Hindlimb muscle (tissue), 1 donor: ENCODE measurements at places on chromosomes 6 and 20.
A peak's percentile ranks its signal among the peaks of the same experiment; 100 is the strongest.

DNA sequence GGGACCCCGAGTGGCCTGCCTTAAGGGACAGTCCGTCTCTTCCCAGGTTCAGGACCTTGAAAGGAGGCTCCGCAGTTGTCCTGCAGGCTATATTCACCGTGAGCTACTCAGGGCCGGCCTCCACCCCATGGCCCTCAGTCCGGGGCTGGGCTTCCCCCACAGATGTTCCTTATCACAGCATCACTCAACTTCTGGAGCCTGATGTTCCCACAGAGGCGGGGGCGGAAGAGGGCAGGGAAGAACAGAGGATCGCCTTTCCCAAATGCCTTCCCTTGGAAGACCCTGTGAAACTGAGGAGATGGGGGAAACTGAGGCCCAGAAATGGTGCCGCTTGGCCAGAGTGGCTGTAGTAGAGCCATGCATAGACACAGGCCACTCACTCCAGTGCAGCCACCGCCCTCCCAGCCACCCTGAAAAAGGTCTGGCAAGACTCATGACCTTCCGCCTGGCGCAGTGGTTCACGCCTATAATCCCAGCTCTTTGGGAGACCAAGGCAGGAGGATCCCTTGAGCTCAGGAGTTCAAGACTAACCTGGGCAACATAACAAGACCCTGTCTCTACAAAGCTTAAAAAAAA is 4.3 kb upstream of the COX4I2 start:
- no peak for DNase-seq

- no peak for DNase-seq
Measured at GRCh38 chr20:23910210-23910609, 30.7 kb upstream of the CST5 start.

DNA sequence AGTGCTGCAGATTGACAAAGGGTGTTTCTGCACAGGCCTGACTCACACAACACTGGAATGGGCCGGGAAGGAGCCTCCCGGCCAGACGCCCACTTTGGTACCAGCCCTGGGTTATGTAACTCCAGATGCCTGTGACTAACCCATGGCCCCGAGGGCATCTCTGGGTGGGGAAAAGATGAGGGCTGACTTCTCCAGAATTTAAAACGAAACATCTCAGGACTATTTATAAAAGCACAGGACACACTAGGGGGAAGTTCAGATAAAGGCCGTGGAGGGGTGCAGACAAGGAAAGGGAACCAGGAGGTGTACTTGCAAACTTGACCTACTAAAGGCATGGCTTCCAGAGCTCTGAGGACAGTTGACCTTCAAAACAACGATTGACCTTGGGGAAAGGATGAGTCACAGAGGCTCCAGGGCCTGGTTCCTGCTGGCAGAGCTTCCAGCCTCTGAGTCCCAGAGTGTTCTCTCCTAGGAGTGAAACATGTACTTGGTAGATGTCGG is 196.9 kb downstream of the NFATC2 start:
- DNase-seq = no peak

DNA sequence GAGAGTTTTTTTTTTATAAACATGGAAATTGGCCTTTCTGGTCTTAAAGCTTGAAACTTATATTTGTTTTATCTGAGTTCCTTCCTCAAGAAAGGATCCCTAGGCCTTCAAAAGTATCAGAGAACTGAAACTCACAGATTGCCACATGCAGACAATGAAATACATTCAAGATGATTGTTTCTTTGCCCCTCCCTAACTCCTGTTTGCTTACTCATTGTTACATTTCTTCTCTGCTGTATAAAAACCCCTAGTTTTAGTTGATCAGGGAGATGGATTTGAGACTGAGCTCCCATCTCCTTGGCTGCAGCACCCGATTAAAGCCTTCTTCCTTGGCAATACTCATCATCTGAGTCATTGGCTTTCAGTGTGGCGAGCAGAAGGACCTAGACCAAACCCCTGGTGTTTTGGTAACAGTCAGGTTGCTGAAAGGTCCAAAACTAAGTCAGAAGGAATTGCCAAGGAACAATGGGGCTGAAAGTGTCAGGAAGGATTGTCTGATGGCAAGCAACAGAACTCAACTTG is 132.3 kb upstream of the SULF2 start:
- DNase-seq = no peak

- DNase-seq = no peak
Measured at GRCh38 chr20:62566266-62566665, 76.0 kb upstream of the SLCO4A1 start.

DNA sequence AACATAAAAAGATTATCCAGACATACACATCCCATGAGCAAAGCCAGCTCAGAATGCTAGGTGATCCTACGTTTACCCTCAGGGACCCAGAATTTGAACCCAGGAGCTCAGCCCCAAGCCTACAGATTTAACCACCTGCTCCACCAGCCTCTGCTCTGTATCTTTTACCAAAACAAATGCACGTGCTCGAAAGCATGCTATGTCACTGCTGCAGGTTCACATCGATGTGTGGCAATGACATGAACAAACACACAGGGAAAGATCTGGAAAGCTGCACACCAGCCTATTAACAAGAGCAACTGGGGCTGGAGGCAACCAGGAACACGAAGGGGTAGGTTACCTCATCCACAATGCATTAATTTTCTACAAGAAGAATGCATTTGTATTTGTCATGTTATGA is 32.1 kb downstream of the PREX1 start:
- no peak for DNase-seq

- no peak for DNase-seq
Measured at GRCh38 chr20:32984196-32984595, 20.0 kb downstream of the SUN5 start.

DNA sequence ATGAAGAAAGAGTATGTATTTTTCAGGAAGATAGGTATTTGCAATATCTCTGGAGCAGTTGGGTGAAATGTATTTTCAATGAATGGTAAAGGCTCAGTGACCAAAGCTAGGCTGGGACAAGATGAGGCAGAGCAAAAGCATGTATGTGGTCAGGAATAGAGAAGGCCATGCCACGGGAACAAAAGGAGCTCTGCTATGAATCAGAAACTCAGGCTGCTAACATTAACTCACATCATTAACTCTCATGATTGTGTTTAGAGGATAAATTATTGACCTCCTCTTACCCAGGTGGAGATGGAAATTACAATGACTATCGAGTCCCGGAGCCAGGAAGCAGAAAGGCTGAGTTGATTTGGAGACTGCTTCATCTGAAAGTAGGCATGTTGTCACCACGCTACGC is 220.2 kb downstream of the FUT9 start:
- DNase-seq = no peak

GRCh38 chr6:161198783-161199460 is 74.9 kb downstream of the AGPAT4 start:
- no peak for DNase-seq

GRCh38 chr6:33824461-33825154 is 20.8 kb upstream of the MLN start:
- peak; percentile 24 for DNase-seq

- DNase-seq = no peak
Measured at GRCh38 chr6:81977486-81977885, 225.0 kb upstream of the TENT5A start.

GRCh38 chr6:87699576-87699975 is 2.5 kb downstream of the AKIRIN2 start:
- DNase-seq = no peak

DNA sequence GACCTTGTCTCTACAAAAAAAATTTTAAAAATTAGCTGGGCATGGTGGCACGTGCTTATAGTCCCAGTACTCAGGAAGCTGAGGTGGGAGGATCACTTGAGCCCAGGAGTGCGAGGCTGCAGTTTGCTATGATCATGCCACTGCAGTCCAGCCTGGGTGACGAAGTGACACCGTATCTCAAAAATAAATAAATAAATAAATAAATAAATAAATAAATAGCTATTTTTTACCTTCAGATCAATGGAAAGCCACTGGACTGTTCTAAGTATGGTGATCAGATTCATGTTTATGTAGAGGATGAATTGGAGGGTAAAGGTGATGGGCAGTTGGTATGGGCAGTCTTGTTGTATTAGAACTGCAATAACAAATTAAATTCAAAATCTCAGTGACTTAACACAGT is 24.0 kb downstream of the DSTN start:
- no peak for DNase-seq

GRCh38 chr20:2798814-2799213 is 1.6 kb downstream of the CPXM1 start:
- DNase-seq = no peak

DNA sequence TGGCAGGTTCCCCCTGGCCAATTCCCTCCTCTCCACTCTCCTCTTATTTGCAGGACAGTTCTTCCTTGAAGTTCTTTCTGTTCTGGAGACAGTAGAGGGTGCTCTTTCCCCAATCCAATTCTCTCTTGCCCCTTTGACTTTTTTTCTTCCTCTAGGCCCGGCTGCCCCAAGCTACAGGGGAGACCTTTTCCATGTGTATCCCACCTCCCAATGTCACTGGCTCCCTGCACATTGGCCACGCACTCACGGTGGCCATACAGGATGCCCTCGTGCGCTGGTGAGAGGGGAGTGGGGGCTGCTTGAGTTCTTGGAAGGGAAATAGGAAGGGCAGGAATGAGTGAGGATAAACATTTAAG is 1.5 kb downstream of the VARS2 start:
- DNase-seq = peak; percentile 61

DNA sequence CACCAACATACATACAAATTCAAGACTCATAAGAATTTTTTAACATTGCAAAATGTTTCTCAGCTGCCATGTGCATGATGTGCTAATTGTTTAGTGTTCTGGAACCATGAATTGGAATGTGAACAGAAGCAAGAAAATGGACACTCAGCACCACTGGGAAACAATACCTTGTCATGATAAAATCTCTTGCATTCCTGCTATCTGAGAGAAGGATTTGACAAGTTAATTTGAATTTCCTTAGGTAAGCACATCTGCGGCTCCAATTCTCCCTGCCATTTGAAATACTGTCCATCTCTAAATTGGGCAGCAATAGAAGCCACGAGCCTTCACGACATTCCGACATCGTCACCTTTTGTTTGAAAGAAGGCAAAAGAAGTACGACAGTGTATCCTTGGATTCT is 1104.6 kb upstream of the MAP3K7 start:
- no peak for DNase-seq

DNA sequence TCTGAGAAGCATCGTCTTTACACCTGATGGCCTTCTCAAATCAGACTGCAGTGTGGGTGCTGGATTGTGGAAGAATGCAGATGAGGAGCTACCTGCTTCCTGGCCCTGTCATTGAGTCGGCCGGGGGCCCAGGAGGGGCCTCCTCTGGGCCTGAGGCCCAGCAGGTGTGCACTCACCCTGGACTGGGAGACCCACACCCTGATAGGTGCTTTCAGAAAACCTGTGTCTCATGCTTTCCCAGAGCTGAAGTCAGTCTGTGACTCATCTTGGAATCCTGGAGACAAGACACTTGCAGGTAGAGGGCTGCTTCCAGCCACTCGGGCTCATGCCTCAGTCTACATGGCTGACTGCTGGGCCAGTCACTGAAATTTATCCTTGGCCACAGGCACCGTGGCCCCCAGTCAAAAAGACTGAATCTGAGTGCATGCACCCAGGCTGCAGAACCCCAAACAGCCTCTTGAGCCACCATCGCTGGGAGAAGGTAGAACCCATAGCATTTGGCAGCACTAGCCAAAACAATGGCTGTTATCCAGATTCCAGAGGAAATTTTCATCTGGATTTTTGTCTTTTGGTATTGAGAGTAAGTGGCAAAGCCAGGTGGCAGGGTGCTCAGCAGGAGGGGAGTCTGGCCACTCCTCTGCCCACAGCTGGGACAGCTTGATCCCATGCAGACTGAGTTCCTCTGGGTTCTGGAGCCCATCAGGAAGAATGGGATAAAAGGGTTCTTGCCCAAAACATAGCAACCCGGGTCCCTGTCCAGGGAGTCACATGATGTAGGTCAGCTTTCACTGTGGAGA is 182.0 kb upstream of the CST7 start:
- no peak for DNase-seq

- no peak for DNase-seq
Measured at GRCh38 chr6:5303682-5304081, 42.4 kb downstream of the FARS2 start.

DNA sequence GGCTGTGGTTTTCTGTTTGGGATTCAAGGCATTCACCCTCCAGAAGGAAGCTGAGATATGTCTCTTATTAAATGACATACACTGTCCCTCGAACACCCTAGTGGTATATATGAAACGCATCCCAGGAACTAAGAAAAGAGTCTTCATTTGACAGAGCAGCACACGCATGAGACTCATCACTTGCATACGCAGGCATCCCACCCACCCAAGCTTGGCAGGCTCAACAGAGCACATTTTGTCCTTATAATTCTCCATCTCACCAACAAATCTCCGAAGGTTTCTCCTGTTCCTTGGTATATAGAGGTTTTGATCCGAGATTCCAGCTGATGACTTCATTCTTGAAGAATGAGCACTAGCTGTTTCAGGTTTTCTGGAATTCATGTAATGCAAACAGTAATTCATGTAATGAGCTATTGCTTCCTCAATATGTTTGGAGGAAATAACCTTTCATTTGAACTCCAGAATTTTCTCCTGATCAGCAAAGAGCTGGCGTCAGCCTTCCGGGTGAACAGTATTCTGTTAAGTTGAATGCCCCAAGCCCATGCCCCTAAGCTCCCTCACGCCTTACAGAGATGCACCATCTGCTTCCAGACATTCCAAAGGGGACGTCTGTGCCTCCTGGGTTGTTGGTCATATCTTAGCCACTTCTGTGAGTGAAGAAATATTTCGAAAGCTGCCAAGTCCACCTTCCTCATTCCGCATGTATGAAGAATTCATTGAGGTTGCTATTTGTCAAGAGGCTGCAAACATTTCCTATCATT is 66.0 kb upstream of the CDH4 start:
- DNase-seq = no peak

- DNase-seq = no peak
Measured at GRCh38 chr20:23143986-23144690, 58.0 kb upstream of the CD93 start.

GRCh38 chr6:20056350-20056992 is 155.8 kb downstream of the MBOAT1 start:
- peak; percentile 15 for DNase-seq

DNA sequence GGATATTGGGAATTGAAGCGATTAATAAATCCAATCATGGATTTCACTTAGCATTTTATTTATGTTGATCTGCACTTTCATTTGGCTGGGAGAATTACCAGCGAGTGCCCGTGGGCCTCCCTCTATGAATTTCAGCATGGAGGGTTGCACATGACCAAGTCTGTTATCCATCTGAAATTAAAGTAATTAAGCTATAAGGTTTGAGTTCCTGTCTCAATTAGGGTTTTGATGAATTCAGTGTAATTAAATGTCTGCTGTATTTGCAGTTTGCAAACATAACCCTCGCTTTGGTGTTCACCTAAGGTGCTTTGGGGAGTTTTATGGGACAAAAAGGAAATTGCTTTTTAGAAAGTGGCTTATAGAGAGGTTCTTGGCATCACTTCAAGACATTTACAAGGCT is 169.8 kb upstream of the RIN2 start:
- no peak for DNase-seq

GRCh38 chr20:53194306-53195290 is 222.4 kb downstream of the TSHZ2 start:
- DNase-seq = no peak

- peak; percentile 9 for DNase-seq
Measured at GRCh38 chr6:135281227-135281626, 100.1 kb downstream of the MYB start.
